ENCODE measurements at places on chromosomes 1 and 21.

- no peak for DNase-seq
These were observed 2.3 kb downstream of the ETS2 start for GRCh38 chr21:38807986-38808385.

- DNase-seq: no peak
These were observed 17.3 kb downstream of the PHGDH start for GRCh38 chr1:119729044-119729443.

DNA sequence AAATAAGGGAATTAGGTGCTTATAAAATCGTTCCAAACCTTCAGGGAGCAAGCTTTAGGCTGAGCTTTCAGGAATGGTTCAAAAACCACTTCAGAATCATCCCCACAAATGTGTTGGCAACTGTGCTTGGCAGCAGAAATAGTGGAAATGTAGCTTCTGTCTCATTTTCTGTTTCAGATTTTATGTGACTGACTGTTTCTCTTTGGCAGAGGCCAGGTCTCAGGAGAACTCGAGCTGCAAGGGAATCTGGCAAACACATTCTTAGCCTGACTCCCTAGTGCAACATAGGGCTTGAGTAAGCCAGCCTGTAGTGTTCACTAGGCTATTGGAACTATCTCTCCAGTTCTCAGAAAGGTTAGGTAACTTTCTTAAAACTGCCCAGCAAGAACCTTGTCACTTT is 128.6 kb downstream of the PLA2G4A start:
- DNase-seq: no peak

DNA sequence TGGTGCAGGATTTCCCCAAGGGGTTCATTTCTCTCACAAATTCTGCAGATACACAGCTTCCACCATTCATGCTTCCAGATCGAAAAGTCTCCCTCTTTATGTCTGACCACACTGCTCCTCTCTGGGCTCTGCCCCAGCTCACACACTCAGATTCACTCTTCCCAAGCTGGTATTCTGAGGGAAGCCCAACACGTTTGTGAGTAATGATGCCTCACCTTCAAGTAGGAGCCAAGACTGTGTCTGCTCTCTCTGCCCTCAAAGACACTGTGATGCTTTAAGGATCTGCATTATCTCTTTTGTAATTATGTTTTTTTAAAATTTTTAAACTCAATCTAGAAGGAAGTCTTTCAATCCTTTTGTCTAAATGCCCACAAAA is 19.8 kb downstream of the PRAMEF11 start:
- no peak for DNase-seq

DNA sequence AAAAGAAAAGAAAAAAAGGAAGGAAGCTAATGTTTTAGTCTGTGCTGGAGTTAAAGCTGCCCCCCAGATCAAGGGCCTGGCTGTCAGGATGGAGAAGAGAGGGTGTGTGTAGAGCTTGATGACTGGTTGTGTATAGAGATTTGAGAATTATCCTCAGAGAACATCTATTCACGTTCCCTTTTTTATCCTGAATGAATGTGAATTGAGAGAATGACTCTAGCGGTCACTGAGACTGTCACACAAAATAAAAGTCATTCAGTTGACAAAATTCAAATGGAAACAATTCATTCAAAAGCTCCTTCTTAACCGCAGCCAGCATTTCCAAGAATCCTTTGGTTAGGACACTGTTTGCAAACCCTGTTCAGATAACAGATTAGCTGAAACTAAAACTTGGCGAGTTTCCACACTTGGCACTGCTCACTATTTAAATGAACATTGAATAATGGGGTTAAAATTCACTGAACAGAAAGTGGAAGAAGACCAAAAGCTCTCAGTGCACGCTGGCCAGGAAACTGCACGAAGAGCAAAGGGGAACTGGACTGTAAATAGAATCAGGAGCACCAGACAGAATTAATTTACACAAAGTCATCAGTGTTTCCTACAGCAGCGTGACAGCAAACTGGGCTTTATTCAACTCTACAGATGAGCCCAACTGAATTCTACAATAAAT is 13.6 kb upstream of the FAM89A start:
- no peak for DNase-seq

DNA sequence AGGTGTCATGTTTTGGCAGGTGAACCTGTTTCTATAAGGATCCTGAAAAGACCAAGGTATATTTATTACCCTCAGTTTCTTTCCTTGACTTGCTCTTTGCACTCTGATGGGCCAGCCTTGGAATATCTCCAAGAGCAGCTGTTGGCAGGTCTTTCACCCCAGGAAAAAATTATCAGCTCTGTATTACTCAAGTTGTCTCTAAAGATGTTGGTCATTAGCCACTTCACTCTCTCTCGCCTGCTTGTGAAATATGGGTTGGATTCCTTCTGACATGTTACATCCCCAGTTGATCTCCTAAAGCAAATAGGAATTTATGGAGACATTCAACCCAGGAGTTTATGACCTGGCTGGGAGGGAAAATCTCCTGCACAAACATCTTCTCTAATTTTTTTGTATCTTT is 85.9 kb downstream of the KCNJ15 start:
- no peak for DNase-seq

DNA sequence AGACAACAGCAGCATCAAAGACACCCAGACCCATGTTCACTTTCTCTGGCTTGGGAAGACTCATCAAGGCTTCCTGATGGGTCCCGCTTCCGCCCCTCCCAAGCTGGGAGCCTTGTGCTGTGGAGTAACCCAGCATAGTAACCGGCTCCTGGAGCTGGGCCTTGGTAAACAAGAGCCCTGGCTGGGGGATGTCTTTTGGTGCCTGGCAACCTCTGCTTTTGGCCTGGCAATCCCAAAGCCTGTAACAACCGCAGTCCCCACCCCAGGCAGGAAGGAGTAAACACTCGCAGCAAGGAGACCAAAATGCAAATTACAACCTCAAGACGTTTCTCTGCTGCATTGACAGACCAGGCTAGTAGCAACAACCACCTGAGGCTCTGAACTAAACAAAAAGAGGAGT is 16.9 kb upstream of the THRAP3 start:
- no peak for DNase-seq

DNA sequence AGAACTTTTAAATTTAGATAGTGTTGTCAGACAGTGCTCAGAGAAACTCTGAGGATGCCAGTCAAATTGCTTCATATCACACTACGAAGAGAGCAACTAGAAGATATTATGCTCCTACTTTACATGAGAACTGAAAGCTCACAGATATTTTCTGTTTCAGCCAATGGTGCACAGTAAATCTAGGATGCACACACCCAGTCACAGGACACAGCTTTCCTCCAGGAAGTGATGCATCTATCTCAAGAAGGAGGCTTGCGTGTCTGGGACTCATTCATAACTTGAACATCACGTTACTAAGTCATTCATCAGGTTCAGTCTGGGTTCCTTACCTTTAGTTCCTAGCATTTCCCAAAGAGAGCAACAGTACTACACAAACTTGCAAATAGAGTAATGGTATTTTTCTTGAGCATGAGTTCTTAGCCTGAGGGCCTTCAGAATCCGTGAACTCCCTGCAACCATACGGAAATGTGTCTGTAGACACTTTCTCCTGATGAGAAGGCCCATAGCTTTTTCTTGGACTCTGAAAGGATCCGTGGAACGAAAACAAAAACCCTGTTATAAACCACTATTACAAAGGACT is 12.2 kb downstream of the ZNF697 start:
- DNase-seq: no peak

GRCh38 chr21:45640001-45640887 is 3.3 kb upstream of the PCBP3 start:
- no peak for DNase-seq

DNA sequence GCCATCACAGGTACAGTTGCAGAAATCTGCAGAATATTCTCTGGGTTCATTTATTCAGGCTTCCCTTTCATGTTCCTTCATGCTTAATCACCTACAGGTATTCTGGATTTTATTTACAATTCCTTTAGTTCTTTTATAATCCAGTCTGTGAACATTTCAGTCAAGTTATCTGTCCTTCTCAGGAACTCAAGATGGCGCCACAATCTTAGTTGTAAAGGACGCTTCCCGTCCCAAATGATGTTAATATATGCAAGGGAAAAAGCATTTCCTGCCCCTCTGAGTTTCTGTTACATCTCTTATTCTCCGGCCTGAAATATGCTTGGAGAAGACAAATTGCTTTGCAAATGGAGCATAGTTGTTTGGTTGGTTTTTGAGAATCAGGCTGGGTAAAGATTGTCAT is 19.3 kb downstream of the F3 start:
- no peak for DNase-seq
